ENCODE measurements at places on chromosomes 2 and 18. TPM values are rescaled to one million over a fixed set of nuclear protein-coding genes. Genes with fewer than 3 reads are reported as not detected.

The ROCK2 gene
- 29.0 TPM for total RNA-seq

The LINC00305 gene
- not detected for total RNA-seq

The CTAGE1 gene
- not detected for total RNA-seq

The SPATA3 gene
- not detected for total RNA-seq

The TANC1 gene
- total RNA-seq = 7.8 TPM

The LIMS4 gene
- total RNA-seq = 1.4 TPM

The KANSL3 gene
- total RNA-seq = 31.4 TPM

The DYSF gene
- total RNA-seq = 8.5 TPM

The SYT4 gene
- 9.7 TPM for total RNA-seq

The TUBA4B gene
- not detected for total RNA-seq

The BUB1 gene
- 118 TPM for total RNA-seq

The CPS1 gene
- 16.4 TPM for total RNA-seq

The ZAP70 gene
- total RNA-seq = not detected

The CPO gene
- 1.9 TPM for total RNA-seq

The HOXD13 gene
- total RNA-seq = not detected

The MAPK4 gene
- 3.2 TPM for total RNA-seq

The RAX gene
- 0.52 TPM for total RNA-seq
